ENCODE measurements at places on chromosomes 13 and 19. TPM values are rescaled to one million over a fixed set of nuclear protein-coding genes. Genes with fewer than 3 reads are reported as not detected.

- peak; percentile 84 for DNase-seq
Measured at GRCh38 chr19:54209811-54210494, 9.3 kb downstream of the RPS9 start.

DNA sequence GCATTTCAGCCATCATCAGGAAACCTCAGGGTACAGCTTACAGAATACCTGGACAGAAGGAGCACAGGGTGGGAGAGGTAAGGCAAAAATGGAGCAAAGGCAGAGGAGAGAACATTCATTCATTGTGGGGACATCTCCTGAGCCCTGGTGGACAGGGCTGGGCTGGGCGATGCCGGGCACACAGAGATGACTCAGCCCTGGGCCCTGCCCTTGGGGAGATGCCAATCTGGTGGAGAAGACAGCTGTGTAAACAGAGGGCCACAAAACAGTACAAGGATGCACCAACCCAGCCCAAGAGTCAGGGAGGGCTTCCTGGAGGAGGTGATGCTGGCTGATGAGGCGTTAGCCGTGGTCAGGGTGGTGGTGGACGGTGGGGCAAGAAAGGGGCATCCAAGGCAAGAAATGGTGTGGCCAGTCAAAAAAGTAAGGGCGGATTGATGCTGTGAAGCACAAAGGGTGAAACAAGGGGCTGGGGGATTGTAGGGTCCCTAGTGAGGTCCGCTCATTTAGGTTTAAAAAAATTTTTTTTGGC is 3.6 kb upstream of the HAS1 start:
- DNase-seq = no peak

DNA sequence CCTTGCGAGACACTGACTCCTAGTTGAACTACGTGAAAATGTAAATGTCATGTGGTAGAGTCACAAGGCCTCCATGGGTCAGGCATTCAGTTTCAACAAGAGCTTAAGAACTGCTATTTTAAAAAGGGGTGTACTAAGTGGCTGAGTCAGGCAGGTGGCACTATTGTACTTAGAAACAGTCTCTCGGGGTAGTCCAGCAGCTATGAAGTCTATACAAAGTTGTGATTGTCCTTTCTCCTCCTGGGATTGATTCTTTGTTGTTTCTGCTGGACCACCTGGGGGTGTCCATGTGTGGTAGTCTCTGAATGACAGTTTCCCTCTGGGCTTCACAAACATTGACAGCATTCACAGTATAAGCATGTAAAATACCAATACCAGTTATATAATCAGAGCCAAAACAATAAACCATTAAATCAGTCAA is 33.0 kb downstream of the UGGT2 start:
- no peak for DNase-seq

- no peak for DNase-seq
Measured at GRCh38 chr19:10289836-10290356, at the start of gene ICAM5. TSS of gene ICAM5 (plus strand) at chr19:10289952. CDS start at chr19:10290044, 92 bp downstream.

The XAB2 gene
- total RNA-seq = 27.5 TPM

DNA sequence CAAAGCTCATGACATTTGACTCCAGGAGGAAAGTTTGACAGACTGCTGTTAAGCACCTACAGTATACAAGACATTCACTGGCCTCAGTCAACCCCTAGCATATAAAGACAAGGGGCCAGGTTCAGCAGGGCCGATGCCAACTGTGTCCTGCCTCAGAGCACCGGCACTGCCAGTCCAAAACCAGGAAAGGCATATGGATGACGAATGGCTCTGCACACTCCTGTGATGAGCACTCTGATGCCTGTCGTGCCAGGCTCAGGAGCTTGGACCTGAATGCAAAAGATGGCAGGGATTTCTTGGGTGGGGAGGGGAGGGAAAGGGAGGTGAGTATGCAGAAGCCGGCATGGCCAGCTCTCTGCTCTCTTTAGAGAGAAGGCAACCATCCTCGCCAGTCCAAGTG is 38.9 kb downstream of the COL4A1 start:
- no peak for DNase-seq

The CEACAM3 gene
- total RNA-seq = 0.32 TPM

DNA sequence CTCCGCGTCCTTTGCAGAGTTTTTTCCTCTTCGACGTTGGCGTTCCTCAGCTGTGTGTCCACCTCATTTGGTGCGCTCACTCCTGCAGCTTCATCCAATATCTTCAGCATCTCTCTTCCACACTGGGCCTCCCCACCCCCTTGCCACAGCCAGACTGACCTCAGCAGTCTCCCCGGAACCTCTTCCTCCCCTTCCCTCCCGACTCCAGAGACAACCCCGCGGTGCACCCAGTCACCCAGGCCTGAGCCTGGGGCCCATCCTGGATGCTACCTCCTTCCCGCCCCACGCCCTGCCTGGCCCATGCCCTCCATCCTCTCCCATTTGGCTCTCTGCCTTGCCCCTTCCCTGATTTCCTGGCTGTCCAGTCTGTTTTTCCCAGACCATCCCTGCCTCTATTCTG is 8.1 kb upstream of the C5AR2 start:
- no peak for DNase-seq

DNA sequence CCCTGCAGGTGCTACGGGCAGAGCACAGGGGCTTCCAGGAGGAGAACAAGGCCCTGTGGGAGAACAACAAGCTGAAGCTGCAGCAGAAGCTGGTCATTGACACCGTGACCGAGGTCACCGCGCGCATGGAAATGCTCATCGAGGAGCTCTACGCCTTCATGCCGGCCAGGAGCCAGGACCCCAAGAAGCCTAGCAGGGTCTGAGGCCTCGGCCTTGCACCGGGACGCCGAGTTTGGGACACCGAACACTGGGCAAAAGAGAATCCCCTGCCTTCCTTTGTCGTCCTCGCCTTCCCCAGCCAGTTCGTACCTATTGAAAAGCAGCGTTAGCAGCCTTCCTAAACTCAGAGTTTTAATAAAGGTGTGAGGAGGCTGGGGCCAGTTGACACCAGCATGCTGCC is 12.1 kb downstream of the CBY2 start:
- no peak for DNase-seq

The FUT3 gene
- total RNA-seq = not detected

DNA sequence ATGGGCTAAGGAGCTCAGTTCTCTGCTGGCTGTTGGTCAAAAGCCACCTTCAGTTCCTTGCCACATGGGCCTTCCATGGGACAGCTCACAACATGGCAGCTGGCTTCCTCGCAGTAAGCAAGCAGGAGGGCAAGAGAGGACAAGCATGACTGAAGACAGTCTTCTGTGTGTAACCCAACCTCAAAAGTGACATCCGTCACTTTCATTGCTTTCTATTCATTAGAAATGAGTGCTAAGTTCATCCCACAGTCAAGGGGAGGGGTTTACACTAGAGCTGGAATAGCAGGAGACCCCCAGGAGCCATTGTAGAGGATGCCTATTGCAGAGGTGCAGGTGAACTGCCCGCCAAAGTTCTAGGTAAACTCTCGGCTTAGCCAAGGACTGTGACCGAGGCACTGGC is 163.3 kb downstream of the NUFIP1 start:
- DNase-seq = no peak

The IRGC gene
- total RNA-seq = not detected

The ACP5 gene
- total RNA-seq = 2.5 TPM

DNA sequence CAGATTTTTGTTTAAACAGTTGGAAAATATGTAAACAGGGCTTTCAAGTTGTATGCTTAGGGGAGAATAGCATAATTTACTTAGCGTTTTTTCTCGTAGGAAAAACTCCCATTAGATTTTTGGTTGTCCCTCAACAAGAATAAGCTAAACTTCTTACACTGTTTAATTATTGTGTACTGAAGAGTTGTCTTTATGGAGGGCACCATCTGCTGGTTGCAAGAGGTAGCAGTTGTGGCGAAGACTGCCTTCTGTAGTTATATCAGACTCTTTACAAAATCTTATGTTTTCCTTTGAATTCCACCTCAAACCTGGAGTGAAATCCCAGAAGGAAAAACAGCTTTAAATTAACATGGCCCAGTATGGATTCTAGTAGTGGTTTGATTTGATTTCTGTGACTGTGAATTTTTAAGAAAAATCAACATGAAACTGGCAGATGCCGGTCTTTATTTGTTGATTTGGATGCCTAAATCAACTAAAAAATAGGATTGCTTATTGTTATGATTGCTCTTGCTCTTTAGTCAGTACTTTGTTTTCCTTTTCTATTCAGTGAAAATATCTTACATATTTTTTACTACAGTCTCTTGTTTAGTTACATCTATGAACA is 53.4 kb downstream of the PDS5B start:
- peak; percentile 46 for DNase-seq

The C3 gene
- 398 TPM for total RNA-seq

GRCh38 chr19:30144802-30145201 is 202.8 kb downstream of the URI1 start:
- DNase-seq = no peak

Data from left ventricle myocardium superior (tissue), 1 donor.